ENCODE measurements at places on chromosomes 12 and 14.

GRCh38 chr12:122003651-122004611 lies 17.8 kb upstream of the BCL7A start:
- DNase-seq: no peak

GRCh38 chr14:32427726-32428528 lies 98.8 kb downstream of the AKAP6 start:
- DNase-seq: peak; percentile 20

- DNase-seq: no peak
These were observed 131.4 kb downstream of the BBS10 start for GRCh38 chr12:76216585-76217472.

DNA sequence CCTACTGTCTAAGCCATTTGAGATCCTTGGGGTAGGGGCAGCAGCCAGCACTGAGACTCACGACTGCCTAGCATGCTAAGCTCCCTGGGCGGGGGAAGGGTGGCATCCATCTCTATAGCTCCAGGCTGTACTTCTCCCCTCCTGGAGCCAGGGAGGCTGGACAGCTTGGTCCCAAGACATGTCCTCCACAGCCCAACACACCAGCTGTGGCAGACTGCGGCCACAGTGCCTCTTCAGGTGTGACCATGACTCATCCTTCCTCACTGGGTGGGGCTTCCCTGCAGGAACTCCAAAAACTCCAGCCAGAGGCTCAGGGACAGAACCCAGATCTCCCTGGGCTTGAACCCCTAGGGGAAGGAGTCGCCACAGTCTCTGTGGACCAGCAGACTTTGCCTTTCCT lies 193.9 kb downstream of the GPHN start:
- no peak for DNase-seq

DNA sequence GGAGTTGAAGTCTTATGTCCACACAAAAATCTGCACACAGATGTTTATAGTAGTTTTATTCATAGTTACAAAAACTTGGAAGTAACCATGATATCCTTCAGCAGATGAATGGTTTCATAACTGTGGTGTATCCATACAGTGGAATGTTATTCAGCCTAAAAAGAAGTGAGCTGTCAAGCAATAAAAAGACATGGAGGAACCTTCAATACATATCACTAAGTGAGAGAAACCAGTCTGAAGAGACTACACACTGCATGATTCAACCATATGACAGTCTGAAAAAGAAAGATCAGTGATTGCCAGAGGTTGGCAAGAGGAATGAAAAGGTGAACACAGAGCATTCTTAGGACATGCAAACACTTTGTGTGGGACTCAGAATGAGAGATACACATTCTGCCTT lies 18.6 kb upstream of the IFNG start:
- no peak for DNase-seq

- DNase-seq: no peak
These were observed 15.0 kb upstream of the ORAI1 start for GRCh38 chr12:121611306-121611705.

- DNase-seq: peak; percentile 19
These were observed 1.2 kb downstream of the SLC35F4 start for GRCh38 chr14:57864659-57865058.

DNA sequence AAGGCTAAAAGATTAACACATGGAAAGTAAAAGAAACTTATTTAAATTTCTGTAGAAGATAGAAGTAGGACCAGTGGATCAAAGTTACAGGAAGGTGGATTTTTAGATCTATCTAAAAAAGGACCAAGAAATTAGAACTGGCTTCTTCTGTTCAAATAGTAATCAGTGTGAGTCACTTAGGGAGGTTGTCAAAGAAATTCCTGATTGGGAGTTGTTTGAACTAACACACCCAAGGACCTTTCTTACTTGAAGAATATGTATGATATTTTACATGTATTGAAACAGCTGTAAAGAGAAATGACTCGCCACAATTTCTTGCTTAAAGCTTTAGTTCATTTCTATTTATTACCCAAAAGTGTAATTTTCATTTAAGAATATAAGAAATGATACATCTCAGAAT lies 256.9 kb downstream of the RAD51B start:
- no peak for DNase-seq

GRCh38 chr14:61623927-61624326 lies 71.4 kb upstream of the HIF1A start:
- no peak for DNase-seq

DNA sequence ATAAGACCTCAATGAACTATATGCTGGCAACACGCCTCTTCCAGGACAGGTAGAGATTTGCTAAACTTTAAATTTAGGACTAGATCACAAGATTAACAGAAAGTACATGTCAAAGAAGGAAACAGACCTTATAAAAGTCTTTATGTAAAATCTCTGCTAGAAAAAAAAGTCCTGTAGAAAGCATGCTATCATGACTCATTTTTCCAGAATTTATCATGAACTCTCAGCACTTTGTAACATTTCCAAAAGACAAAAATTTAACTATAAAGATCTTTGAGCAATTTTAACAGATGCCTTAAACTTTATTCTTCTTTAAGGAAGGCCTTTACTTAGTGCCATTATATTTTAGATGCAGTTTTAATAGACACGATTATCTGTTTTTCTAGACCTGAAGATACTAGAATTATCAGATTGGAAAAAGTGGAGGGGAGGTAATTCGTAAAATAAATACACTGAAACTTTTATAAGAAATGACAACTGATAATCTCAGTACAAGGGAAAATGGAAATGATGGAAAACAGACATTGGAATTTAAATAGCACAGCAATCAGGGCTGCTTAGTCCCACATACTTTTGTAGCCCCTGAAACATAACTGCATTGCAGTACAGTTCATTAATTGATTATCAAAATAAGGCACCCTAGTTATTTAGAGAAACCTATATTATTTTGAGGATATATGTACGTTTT lies 92.0 kb downstream of the TTLL5 start:
- no peak for DNase-seq

DNA sequence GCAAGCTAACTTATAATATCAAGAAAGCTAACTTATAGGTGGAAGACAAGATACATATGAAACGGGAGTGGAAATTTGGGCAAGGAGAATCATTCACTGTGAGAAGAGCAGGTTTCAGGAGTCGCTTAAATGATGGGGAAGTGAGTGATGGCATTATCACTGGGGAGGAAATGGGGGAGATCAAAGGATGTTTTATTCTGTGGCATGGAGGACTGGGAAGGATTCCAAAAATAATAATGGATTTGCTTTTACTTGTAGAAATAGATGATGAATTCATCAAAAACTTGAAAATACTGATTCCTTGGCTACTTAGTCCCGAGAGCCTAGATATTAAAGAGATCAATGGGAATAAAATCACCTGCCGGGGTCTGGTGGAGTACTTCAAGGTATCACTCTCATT lies 47.8 kb downstream of the SAV1 start:
- DNase-seq: no peak

DNA sequence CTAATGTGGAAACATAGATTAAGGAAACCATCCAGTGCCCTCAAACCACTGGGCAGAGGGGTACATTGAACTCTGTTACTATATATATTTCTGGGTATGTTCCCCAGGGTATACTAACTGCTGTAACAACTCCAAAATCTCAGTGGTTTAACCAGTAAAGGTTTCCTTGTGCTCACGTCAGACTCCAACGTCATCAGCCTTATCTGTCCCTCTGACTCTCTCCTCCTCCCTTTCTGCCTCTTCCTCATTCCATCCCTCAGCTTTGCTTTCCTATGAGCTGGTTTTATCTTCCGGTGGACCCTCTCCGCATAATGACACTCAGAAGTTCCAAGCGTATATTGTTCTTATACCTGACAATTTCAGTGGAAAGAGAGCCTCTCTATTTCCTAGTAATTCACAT lies 21.2 kb upstream of the SMCO2 start:
- no peak for DNase-seq

DNA sequence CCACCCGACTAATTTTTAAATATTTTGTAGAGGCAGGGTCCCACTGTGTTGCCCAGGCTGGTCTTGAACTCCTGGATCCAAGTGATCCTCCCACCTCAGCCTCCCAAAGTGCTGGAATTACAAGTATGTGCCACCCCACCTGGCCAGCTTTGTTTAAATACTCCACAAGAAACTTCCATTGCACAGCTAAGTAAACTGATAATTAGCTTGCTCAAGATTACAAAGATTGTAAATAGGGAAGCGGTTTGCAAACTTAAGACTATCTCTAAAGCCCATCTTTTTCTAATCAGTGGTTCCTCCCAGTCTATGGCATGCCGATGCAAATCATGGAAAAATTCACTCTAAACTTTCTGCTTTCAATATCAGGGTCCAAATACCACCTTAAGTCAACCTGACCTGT lies 9.7 kb downstream of the SLC7A8 start:
- no peak for DNase-seq

DNA sequence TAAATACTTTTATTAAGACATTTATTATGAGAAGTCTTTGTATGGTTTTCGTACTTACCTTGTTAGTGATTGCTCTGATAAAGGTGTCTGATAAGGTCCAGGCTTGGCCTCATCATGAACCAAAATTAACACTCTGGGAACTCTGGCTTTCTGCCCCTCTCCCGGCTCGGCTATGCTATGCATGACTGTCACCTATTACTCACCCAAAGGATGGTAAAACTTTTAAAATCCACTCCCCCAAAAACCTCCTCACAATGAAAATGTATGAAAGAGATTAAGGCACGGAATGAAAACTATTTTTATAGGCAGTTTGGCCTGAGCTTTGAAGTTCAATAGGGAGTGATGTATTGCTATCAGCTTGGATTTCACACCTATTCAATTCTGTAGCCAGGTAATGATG lies 217.3 kb upstream of the TBX3 start:
- no peak for DNase-seq

DNA sequence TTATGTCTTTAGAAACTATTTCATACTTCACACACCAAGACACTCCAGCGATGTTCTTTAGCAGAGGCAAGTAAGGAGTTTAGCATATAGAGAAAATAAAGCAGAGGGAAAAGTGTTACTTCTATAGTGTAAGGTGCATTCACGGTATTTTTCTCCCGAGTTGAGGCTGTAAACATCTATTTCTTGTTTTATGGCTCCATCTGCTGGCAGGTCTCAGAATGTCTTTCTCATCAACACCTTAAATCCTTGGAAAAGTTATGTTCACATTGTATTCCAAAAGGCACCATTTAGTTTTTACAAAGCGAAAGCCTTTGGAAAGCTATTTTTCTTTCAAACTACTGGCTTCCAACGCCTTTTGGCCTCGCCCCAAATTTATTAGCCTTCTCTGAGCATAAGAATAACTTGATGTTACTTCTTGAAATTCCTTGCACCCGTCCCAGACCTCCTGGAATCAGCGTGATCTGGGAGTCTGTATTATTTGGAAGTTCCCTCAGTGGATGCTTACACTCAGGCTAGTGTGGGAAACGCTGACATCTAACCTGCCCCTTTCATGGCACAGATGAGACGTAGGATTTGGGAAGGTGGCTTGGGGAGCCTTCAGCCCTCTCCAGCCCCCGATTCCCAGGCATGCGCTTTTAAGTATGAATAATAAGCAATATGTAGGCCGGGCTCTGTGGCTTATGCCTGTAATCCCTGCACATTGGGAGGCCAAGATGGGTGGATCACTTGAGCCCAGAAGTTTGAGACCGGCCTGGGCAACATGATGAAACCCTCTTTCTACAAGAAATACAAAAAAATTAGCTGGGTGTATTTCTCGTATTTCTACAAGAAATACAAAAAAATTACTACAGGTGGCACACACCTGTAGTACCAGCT lies 1.9 kb upstream of the PIWIL1 start:
- peak; percentile 66 for DNase-seq

GRCh38 chr12:88996200-88996788 lies 356.0 kb downstream of the DUSP6 start:
- DNase-seq: no peak

DNA sequence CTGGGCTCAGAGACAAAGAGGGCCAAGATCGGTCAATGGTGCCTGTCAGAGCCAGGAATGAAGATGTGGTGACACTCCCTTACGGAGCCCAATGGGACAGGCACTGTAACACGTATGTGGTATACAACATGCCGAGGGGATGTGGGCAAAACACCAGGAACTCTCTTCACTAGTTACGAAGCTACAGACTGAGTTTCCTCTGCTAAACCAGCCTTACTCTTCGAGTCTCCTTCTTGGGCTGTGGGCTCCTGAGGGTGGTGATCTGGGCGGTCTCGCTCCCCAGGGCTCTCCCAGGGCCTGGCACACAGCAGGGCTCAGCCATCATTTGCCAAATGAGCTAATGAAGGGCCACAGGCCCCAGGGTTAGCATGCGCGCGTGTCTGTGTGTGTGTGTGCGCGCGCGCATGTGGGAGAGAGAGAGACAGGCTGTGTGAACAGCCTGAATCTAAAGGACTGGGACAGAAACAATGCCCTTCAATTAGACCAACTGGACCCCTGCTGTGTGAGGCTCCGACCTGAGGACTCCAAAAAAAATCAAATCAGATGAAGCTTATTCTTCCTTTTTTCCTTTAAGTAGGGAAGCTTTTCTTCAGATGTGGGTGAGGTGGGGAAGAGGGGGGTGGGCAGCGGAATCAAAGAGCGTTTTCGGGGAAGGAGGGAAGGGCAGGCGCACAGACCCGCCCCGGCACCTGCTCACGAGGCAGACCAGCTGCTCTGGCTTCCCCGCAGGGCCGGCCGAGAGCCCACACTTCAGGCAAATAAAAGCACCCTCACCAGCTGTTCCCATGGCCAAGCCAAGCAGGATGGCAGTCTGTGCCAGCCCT lies 42.5 kb downstream of the CCDC88C start:
- peak; percentile 94 for DNase-seq

- DNase-seq: no peak
These were observed 25.9 kb upstream of the ISM2 start for GRCh38 chr14:77524536-77524935.

GRCh38 chr14:77009014-77009413 lies 19.5 kb downstream of the IRF2BPL start:
- DNase-seq: no peak

DNA sequence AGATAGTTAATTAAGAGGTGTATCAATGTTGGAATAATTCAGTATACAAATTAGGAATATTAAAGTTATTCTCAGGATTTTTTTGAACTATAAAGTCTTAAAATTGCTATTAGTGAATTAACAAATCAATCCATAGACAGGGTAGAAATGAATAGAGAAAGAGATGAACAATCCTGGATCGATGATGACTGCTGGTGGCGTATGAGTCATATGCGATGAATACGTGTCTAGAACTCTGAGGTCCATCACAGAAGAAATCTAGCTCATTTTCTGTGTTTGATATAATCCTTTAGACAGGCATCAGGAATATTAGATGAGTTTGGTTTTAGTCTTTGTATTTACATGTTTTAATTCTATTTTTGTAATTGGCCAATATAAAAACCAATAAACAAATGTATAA lies 85.4 kb upstream of the RTL1 start:
- DNase-seq: no peak

DNA sequence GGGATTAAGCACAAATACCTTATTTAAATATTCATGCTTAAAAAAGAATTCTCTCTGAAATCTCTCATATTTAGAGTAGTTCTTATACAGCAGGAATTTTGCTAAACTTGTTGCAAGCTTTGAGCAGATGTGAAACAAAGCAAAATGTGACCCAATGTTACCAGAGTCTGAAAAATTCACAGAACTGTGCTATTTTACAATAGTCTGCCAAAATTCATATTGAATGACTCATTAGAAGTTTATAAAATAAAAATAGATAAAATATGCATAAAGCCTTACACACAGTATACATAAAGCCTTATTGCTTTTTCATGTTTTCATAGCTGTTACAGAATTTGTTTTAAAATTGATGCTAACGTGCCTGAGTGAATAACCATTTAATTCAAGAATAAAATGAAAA lies 17.8 kb upstream of the RHOJ start:
- DNase-seq: no peak

- peak; percentile 73 for DNase-seq
These were observed 668 bp downstream of the MRPS35 start for GRCh38 chr12:27711317-27711682.

GRCh38 chr12:109518820-109519665 lies 41.6 kb downstream of the UBE3B start:
- DNase-seq: peak; percentile 13

All from NCI-H1092 treated with DMSO at 0.1 percent for 48 hours (cell line).